NK-92 treated with Interleukin-12 subunit alpha and Interleukin-12 subunit beta, amount 100 ng/mL, for 24 hours (cell line): ENCODE measurements at places on chromosomes 2 and 18.

GRCh38 chr18:46622451-46622850, 34.6 kb downstream of the LOXHD1 start:
- no peak for DNase-seq

DNA sequence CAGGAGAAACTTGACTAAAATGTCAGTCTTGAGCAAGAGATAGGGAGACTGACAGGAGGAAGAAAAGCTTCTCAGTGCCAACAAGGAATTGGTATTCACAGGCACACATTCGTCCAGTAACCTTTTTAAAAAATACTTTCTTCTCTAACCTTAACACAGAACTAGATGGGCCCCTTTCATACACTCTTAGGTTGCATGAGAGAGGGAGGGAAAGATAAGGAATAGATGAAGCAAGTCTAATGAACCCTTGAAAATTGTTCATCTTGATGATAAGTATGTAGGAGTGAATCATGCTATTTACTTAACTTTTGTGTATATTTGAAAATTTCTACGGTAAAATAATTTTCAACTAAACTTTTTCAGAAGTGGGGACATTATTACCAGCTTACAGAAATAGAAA, 42.0 kb upstream of the CCDC88A start:
- DNase-seq = no peak

DNA sequence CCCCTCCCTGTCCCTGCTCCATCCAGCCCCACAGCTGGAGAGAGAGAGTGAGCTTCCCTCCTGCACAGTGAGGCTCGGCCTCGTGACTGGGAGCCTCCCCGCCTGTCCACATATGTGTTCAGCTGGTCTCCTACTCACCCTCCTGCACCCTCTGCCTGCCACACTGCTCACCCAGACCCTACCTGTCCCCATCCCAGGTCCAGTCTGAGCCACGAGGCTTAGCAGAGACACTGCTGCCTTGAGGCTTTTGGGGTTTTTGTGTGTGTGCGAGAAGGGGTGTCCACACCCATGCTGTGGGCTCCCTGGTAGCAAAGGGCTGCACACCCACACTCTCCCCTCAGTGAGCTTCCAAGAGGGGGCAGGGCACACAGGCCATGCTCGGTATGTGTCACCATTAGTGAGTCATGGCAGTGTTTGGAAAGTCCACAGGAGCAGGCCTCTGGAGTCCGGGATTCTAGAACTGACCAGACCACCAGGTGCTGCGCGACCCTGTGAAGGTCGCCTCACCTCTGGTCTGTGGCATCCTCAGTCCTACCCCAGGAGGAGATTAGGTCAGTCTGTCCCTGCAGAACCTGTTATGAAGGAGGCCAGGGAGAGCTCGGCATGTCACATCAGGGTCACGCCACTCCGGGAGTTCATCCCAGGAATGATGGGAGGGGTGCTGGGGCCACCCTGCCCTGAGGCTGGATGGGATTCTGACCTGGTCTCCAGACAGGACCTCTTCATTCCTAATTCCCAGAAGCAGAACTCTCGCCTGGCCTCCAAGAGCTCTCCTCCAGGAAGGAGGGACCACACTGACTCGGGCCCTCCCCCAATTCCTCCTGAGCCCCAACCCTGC, 39.9 kb upstream of the SMAD7 start:
- no peak for DNase-seq

- DNase-seq = no peak
These were observed 46.7 kb downstream of the DAPL1 start for GRCh38 chr2:158841850-158842249.

DNA sequence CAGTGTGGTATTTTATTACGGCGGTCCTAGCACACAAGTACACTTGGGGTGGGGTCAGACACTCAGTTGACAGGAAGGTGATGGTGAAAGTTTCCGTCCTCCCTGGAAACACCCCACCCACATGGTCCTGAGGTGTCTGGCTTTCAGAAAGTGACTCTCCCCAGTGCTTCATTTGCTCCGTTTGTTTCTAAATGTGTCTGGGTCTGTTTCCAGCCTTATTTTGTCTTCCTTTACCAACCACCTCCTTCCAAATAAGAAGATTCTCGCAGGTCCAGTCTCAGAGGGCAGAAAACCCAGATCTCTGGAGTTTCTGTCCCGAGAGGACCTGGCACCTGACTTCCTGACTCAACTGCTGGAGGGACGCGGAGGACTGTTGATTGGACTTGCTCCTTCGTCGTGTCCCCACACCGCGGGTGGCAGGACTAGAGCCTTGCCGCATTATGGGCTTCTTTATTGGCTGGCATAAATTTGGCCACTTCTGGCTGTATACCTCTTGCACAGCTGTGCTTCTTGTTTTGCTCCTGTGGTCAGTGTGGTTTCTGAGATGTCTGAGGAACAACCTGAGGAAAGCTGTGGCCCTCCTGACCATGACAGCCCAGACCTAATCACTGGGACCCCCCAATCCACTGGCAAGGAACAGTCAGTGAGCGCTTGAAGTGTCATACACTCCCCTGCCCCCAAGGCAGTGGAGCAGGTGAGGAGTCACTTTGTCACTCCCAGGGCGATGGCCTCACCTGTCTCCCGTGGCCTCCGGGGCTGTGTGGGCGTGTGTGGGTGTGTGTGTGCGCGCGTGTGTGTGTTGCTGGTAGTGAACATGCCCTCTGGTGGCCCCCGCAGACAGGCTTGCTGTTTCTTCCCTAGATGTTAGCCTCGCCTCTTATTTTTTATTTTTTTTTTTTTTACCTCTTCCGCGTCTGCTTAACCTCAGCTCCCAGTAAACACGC, 45.6 kb downstream of the MEX3C start:
- DNase-seq = no peak

- no peak for DNase-seq
These were observed 29.7 kb downstream of the DGKD start for GRCh38 chr2:233384015-233384414.

DNA sequence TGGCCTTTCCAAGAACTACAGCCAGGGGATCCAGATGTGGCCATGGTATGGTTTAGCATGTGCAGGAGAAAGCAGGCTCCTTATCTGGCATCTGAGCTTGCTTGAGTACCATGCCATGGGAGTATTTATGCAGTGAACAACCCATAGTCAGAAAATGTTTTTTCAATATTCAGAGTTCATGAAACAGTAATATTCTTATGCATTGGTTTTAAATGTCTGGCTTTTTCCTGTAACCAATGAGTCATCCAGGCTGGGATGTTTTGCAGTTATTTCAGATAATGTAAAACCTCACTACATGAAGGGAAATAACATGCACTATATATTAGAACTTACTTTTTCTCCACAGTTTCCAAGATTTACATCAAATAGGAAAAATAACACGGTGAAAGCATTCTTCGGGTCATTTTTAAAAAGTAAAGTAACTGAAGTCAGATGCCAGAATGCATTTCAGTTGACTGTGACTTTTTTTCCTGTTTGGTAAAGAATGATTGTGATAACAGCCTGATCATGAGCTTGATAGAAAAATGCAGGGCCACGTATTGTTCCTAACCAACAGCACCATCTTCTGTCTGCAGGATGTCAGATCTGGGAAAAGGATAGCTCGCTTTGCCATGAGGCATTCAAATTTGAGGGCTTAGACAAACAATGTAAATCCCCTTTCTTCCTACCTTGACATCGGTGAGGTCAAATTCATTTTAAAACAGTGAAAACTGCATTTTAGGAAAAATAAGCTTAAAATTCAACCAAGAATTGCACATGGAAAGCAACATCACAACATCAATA, 152.8 kb downstream of the DSC3 start:
- DNase-seq = no peak

DNA sequence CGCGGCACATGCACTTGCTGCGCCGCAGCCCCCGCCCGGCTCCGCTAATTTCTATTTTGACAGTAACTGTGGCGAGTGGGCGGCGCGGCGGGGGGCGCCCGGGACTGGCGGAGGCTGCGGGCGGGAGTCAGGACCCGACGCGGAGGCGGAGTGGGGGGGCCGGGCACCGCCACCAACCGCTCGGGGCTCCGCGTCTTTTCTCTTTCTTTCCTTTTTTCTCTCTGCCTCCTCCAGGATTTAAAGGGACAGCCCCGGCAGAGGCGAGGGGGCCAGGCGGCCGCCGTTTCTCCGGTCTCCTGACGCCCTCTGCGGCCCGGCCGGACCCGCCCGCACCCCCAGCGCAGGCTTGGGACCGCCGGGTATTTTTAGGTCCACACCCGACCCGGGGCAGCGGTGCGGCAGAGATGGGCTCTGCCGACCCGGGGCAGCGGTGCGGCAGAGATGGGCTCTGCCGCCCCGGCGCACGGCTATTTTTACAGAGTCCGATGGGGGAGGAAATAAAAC, 460 bp upstream of the ZBTB7C start:
- no peak for DNase-seq
